Esophagus muscularis mucosa (tissue), 4 donors: ENCODE measurements at places on chromosomes 3 and 15. TPM values are rescaled to one million over a fixed set of nuclear protein-coding genes. Genes with fewer than 3 reads are reported as not detected.
A peak's percentile ranks its signal among the peaks of the same experiment; 100 is the strongest.

DNA sequence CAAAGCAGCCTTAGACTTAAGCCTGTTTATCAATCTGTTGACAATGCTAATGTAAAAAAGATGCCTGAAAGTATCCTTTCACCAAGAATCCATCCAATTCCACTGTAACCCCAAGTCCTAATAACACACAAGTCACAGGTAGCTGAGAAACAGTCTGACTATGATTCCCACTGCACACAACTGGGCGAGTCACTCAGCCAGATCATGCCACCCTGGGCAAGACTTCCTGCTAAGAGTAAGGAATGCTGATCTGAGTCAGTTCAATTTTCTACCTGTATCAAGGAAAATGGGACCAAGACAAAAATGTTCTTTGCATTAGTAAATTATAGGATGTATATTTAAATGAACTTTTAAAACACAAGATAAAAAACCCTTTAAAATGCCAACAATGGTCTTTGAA lies 33.3 kb downstream of the NPTN start:
- DNase-seq, result peak; percentile 10

DNA sequence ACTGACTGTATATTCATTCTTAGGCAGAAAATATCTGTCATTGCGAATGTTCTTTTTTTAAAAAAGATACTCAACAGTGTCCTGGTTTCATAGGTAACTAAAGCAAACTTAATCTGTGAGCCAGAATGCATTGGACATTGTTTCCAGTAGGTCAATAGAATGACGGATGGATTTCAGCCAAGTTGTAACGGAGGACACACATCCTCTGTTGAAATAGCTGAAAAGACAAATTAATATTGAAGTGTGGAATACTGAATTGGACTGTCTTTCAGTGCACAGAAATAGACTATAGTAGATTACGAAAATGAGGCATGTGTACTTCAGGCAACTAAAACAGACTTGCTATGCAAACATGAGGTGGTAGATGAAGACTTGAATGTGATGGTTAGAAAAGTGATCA lies 461.6 kb downstream of the WDR72 start:
- DNase-seq, result no peak

GRCh38 chr3:15768421-15769255 lies 29.1 kb downstream of the ANKRD28 start:
- no peak for DNase-seq

DNA sequence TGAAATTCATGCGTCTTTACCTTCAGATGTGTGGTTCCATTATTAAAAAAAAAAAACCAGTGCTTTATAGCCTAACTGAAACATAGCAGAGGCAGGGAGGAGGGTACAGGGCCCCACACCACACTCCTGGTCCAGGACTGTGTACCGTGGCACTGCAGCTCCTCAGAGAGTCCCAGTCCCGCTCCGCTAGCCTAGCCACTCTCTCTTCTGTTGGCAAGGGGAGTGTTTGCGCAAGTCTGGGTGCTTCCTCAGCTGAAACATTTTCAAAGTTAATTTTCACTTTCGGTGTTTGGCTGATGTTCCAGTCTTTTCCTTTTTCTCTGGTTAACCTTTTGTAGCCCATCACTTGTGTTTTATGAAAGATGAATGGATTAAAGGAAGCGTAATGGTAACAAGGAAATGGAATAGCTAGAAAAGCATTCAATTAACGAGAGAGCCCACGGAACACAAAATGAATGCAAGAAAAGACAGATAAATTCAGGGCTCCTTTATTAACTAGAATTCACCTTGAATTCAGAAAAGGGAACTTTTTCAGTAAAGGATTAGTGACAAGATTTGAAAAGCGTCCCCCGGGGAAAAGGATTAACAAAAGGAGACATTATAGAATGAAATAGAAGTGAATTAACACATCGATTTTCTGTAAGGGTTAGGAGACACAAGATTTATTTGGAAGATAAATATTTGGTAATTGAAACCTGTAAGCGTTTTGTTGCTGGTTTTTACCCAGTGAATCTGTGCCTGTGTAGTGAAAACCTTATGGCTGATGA lies 177.0 kb downstream of the CACNA2D3 start:
- DNase-seq, result no peak

DNA sequence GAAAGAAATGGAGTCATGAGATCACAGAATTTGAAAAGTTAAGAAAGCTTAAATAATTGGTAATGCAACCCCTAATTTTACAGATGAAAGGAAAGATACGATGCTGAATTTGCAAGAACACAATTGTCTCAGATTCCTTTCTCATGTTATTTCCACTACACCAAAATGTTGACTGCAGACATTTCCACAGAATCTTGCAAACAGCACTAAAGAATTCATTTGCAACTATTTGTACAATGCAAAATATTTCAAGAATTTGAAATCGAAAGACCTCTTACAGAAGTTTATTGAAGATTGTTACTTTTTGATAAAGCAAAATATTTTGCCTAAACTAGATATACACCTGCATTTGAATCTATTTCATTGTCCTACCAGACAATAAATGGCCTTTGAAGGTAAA lies 194.1 kb upstream of the KCNMB2 start:
- DNase-seq, result no peak

- peak; percentile 37 for DNase-seq
Observed at GRCh38 chr3:135084976-135085375, 289.9 kb downstream of the EPHB1 start.

- DNase-seq, result no peak
Observed at GRCh38 chr3:9400616-9401015, 3.2 kb downstream of the SETD5 start.

- no peak for DNase-seq
Observed at GRCh38 chr3:177658354-177658753, 461.1 kb upstream of the TBL1XR1 start.

GRCh38 chr3:41974223-41974622 lies 12.3 kb upstream of the ULK4 start:
- DNase-seq, result no peak

DNA sequence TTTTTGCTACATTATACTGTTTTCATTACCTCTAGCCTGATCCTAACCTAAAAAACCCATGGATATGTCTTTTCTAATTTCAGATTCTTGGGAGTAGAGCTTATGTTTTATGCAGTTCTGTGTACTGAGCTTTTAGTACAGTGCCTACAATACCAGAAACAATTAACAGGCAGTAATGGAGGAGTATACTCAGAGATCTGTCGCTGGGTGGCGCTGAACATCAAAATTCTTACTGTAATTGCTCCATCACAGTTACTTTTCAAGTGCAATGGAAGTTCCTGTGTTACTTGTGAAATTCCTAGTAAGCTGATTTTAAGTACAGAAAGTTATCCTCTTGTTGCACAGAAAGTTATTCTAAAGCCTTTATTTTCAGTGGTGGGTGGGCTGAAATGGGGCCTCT lies 66.9 kb downstream of the RNF13 start:
- DNase-seq, result no peak

DNA sequence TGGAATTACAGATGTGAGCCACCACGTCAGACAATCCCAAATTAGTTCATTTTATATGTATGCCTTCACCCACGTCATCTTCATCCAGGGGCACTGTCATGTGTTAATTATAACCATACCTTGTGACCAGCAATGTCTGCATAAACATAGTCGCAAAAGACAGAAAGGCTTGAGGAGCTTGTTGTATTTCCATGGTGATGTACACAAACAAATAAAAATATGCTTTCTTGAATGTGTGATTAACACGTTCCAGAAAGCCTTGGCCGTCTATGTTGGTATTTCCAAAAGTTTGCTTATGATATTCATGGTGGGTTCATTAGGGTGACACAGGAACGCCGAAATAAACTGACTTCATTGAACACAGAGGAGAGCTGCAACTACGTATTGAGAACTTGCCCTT lies 524.7 kb upstream of the ZNF717 start:
- DNase-seq, result no peak

DNA sequence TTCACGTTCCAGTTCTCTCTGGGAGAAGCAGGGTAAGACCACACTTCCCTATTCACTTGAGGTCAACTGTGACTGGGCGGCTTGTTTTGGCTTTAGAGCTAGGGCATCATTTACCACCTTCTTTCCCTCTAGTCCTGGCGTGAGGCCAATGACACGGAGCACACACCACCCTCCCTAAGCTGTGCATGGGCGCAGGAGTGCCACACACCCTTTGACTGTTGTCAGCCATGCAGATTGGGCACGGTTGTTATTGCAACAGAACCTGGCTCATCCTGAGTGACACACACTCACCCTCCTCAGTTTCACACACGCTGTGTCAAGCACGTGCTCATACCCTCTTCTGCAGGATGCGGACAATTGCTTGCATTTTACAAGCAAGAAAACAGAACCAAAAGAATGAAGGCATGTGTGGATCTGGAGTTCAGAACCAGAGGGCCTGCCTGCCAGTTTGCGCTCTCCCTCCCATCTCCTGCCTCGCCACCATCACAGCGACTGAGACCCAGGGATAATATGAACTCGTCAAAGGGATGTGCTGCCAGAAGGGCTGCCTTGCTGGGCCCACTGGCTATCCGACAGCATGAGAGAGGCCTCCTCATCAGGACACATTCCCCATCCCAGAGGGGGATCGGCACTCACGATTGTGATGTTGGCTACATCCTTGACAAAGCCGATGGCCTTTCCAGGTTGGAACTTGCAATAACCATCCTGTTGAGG lies 17.6 kb downstream of the CTSH start:
- DNase-seq, result no peak

DNA sequence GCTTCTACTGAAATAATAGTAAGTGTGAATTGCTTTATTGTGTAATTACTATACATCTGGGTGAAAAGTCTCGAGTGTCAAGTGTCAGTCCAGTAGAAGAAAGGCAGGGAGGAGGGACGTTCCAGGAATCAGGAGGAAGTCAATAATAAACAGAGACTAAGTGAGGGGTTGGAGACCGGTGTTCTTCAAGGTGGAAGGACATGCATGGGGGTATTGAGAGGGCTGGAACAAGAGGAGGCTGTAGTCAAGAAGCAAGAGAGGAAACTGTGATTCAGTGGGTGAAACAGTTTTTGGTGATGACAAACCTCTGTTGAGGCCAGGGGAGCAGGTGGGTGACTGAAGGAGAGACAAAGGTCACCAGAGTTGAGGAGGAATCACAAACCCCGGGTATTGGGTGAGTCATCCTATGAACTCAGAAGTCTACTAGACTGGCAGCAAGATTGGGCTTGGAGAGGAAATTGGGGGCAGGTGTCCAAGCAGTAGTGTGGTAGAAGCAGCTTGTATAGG lies 11.6 kb upstream of the SCAMP5 start:
- DNase-seq, result no peak

DNA sequence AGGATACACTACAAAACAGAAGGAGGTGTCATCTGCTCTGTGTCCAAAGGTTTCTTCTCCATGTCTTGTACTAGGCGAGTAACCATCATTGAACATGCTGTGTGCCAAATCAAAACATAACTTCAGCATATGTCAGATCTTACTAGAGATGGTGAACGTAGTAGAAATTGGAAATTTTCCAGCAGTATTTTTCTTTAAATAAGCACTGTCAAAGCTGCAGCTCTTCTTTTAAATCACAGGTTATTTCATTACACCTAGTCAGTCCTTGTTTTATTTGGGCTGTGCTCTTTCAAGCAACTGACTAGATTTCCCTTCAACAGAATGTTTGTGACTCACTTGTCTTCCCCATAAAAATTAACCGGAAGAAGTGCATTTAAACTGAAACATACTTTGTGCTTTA lies 46.5 kb downstream of the MSL2 start:
- no peak for DNase-seq

DNA sequence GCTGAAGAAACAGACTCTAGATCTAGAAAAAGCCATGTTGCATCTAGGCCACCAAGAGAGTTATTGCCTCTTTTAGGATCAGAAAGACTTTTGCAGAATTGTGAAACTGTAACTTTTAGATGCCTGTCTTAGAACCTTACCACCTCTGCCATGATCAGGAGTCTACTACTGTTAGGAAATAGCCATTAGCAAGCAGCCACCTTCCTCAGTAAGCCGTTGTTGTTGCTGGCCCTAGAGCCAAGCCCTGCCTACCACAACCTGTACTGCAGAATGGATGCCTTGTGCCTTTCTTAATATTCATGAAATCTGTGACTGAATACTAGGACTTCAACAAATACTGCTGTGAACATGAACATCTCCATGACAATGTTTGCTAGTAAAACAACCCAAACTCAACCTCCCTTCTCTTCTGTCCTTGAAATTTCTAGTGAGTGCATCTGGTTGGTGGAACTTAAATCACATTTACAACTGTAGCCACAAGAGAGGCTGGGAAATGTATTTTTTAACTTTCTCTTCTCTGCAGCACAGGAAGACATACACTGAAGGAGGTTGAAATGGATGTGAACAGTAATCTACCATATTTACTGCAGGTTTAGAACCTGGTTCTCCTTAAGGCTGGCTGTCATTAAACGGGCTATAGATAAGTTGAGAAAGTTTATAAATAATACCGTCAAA lies 20.7 kb downstream of the RASA2 start:
- DNase-seq, result no peak

DNA sequence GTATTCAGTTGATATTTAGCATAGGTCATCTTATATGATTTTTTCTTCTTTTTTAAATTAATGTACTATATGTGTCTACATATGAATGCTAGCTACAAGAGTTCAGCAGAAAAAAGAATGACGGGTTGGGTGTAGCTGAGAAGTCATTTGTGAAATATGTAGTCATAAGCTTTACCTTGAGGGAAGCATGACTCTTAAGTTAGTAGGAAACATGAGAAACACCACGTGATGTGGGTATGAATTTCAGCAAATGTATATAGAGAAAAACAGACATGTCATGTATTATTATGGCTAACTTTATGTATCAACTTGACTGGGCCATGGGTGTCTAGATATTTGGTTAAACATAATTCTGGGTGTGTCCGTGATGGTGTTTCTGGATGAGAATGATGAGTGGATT lies 125.0 kb downstream of the RAP2B start:
- no peak for DNase-seq

DNA sequence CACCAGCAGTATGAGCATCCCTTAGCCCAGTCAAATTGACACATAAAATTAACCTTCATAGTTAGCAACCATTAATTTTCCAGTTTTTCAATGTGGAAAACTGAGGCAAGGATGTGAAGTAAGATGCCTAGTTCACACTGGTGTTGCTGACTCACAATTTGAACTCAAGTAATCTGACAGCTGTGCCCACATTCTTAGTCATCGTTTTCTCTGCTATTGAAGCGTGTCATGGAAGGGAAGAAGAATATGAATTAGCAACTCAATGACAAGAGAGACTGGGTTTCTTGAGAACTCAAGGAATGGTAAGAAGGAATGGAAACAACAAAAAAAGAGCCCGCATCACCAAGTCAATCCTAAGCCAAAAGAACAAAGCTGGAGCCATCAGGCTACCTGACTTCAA lies 261.4 kb downstream of the EPHA3 start:
- no peak for DNase-seq

DNA sequence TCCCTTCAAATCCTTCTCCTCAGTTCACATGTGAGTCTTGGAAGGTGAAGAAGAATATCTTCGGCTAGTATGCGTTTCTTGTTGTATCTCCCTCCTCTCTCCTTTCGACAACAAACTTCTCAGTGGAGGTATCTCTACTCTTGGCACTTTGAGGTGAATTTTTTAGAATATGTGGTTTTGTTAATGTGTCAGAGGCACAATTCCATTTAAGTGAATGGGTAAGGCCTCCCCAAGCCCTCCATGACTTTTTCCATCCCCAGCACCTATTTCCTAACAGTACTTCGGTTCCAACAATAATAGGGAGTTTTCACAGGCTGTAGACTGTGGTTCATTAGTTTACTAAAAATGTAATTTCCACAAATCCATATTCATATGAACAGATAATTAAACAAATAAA lies 74.2 kb downstream of the TM4SF4 start:
- DNase-seq, result no peak

ADCY5 gene
- total RNA-seq, result 201 TPM

EXD1 gene
- not detected for total RNA-seq

SLC38A3 gene
- total RNA-seq, result not detected

PXYLP1 gene
- total RNA-seq, result 12.5 TPM

RYR3 gene
- total RNA-seq, result 4.1 TPM

CHRM5 gene
- not detected for total RNA-seq

CEMIP gene
- not detected for total RNA-seq

NEO1 gene
- 59.0 TPM for total RNA-seq

ALDH1A3 gene
- total RNA-seq, result 131 TPM

RNF7 gene
- total RNA-seq, result 107 TPM
